SW 1271 (cell line): ENCODE measurements at places on chromosomes 6 and 20.

DNA sequence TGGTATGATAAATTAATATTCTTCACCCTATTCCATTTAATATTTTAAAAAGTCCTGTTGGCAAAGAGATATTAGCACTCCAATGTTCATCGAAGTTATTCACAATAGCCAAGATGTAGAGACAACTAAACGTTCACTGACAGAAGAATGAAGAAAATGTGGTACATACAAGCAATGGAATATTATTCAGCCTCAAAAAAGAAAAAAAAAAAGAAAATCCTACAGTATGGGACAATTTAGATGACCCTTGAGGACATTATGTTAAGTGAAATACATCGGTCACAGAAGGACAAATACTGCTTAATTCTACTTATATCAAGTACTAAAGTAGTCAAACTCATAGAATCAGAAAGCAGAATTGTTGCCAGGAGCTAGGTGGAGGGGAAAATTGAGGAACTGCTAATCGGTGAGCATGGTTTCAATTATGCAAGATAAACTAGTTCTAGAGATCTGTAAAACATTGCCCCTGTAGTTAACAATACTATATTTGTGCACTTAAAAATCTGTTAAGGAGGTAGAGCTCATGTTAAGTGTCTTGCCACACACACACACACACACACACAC is 4.7 kb downstream of the GCLC start:
- no peak for DNase-seq

DNA sequence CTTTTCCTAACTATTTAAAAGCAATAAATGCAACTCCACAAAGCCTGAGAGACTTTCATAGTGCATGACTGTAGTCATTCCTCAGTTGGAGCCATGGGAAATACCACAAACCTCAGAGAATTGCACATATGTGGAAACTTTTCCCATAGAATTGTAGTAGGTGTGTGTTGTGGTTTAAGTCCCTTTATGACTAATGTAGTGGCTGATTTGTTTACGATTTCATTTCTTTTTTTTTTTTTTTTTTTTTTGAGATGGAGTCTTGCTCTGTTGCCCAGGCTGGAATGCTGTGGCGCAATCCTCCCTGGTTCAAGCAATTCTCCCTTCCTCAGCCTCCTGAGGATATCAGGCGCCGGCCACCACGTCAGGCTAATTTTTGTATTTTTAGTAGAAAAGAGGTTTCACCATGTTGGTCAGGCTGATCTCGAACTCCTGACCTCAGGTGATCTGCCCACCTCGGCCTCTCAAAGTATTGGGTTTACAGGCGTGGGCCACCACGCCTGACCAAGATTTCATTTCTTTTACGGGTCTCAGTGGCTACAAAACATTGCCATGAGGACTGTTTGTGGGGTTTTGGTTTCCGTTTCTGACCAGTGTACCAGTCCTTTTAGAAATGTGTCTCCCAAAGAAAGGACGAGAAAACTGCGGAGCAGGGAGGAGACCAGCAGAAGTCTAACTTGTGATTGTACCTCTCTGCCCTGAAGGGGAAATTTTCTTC is 212.1 kb upstream of the MARCKS start:
- DNase-seq: no peak

DNA sequence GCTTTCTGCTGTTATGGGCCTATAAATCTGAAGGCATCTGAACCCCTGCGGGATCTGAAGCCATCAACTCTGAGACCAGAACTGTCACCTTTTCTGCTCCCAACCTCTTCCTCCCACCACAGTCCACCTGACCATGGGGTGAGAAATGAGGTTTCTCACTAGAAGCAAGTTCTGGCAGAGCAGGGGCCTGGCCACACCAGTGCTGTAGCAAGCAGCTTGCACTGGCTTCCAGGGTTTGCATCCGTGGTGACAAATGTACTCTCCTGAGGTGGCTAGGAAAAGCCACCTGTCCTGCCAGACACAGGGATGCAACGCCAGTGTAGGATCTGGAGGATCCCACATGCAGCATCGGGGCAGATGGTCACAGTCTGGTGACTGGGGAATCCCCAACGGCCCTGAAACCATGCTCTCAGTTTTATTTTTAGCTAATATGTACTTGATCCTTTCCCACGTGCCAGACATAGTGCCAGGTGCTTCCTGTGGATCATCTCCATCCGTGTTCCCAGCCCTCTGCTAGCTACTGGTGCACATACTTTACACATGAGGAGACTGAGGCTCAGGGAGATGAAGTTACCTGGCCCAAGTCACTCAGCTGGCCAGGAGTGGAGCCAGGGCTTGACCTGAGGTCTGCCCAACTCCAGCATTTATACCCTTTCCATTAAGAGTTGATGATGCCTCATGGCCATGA is 122.1 kb upstream of the SPACA1 start:
- no peak for DNase-seq

DNA sequence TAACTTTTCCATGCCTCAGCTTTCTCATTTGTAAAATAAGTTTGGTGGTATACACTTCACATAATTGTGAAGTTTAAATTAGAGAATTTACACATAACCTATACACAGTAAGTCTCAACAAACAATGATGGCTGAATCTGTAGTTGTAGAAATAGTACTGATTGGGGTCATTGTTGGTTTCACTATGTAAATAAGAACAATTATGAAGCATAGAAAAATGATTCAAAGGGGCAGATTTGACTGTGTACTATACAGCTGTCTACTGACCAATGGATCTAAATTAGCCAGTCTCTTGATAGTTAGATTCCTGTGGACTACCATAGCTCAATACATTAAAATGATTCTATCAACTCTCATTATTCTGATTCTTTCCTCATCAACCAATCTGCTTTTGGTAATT is 181.1 kb upstream of the STXBP5 start:
- DNase-seq: no peak

DNA sequence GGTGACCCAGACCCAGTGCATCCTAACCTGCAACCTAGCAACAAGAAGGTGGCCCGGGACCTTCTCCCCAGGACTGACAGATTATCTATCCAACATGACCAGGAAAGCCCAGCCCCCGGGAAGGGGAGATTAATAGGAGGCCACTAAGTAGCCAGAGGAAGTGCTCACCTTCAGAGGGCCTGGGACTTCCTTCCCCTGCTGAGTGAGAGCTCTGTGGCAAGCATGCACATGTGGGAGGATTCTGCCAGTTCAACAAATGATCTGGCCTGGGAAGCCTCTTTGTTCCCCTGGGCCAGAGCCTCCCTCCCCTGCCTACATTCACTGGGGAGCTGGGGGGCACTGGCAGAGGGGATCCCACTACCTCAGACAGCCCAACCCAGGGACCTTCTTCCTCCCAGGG is 39.6 kb downstream of the SHLD1 start:
- DNase-seq: no peak
